ENCODE measurements at places on chromosomes 4 and X. TPM values are rescaled to one million over a fixed set of nuclear protein-coding genes. Genes with fewer than 3 reads are reported as not detected.
A peak's percentile ranks its signal among the peaks of the same experiment; 100 is the strongest.

- peak; percentile 46 for DNase-seq
Observed at GRCh38 chrX:155819966-155820491, 61.1 kb upstream of the VAMP7 start.

GRCh38 chr4:141220271-141220670, 424 bp upstream of the ZNF330 start:
- DNase-seq, result no peak

DNA sequence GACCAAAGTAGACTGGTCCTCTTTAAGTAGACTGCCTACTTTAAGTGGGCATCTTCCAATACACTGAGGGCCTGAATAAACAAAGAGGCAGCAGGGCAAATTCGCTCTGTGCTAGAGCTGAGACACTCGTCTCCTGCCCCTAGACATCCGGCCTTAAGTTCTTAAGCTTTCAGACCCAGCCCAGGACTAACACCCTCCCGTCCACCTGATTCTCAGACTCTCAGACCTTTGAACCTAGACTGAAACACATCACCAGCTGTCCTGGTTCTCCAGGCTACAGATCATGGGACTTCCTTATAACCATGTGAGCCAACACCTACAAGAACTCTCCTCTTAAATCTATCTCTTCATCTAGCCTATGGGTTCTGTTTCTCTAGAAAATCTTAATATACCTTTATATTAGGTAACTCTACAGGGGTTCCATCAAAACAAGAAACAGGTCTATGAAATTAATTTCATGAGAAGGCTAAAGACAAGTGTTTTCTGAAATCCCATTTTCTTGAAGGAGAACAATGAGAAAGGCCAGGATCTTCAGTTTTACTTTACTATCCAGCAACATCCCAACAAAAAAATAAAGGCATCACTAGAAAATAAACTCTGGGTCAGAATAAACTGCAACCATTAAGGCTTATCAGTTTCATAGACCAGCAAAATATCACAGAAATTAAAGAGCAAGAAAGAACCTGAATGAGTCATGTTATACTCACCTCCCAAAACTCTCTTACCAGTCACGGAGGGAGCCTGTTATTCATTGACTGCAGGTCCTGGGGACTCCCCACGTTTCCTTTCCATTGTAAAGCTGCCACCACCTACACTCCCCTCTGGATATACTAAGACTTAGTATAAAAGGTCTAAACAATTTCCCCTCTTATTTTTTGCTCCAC, 14.8 kb downstream of the ADGRA3 start:
- DNase-seq, result no peak

DNA sequence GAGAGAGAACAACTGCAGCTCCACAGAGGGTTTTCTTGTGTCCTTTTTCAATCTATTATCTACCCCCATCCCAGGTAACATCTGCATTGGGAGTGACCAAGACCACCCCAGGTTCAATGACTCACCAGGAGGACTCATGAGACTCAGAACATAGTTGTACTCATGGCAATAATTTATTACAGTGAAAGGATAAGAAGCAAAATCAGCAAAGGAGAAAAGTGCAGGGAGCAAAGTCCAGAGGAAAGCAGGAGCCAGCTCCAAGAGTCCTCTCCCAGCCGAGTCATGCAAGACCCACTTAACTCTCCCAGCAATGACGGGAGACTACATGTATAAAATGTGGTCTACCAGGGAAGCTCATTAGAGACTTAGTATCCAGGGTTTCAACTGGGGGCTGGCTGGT, 129.5 kb upstream of the RBPJ start:
- no peak for DNase-seq

GRCh38 chr4:6268650-6269615, 717 bp upstream of the WFS1 start:
- DNase-seq, result no peak

DNA sequence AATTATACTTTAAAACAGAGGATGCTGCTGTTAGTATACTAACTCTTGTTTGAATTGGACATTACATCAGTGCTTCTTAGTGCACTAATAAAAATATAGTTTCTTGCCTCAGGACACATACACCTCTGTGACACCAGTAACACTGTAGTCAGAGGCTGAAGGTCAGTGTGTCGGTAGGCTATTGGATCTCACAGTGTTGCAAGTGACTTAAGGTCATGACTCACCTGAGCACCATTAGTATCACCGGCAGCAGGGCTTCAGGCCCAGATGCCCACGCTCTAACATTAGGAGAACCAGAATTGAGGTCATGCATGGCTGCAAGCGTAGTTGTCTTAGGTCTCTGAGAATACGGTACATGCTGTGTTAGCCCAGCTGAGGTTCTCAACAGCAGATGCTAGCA, 15.2 kb downstream of the ETDC start:
- no peak for DNase-seq

DNA sequence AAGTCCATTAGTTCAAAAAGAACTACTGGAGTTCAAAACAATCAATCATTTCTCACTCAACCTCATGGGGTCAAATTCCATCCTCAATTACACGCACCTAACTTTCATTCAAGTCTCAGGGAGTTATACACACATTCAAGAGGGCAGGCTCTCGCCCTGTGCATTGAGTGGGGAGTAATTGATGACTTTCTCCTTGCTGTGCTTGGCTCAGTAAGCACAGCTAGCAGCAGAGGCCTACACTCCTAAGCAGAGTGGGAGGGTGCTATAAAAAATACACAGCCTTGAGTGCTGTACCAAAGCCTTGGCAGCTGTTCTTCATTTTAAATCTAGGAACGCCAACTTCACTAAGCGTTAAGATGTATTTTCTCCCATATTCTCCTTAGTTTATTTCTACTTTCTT, 958.3 kb upstream of the ADGRL3 start:
- no peak for DNase-seq

DNA sequence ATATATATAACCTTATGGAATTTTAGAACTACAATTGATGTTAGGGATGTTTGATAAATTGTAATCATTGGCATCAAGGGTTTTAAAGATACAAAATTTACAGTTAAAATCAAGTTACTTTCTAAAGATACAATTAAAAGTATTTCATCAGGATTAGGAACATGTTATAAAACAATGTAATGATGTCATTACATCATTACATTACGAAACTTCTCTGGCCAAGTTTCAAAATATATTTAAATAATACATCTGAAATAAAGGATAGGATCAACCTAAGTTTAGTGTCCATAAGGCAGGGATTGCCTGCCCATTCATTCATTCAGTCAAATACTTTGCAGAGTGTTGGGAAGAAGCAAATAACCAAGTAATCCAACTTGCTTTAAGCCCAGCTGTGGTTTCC, 75.1 kb downstream of the TENM3 start:
- no peak for DNase-seq

GRCh38 chr4:154039435-154040343, 250.8 kb upstream of the SFRP2 start:
- no peak for DNase-seq

GRCh38 chrX:7109049-7109531, 38.4 kb upstream of the STS start:
- DNase-seq, result no peak

DNA sequence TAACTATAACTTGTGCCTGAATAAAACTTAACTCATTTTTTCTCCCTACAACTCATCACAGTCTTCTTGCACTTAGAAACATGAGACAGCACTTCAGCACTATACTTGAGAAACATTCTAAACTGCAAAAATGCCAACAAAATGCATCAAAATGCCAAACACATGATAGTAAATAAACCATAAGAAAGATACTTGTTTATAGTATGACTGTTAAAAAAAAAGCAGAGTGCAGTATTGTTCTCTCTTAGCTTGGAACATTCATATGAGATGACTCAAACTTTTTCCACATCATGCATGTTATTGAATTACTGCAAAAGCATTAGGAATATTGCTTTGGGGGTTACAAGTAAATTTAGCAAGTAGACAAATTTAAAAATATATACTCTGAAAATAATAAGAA, 135.7 kb upstream of the ANXA10 start:
- DNase-seq, result no peak

DNA sequence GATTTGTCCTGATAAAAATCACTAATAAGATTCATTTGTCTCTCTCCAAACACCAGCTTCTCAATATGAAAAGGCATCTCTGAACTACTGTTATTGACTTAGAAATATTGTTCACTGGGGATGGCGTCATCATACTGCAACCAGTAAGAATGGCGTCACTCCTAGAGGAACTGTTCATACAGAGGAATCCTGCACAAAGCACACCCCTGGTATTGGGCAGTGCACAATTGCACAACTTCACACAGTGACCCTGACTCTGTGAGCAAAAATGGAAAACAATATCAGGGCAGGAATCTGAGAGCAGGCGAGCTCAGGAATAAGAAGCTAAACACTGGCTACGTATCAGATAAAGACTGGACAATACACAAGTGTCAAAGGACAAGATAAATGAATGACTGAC, 66.7 kb upstream of the PNPLA4 start:
- DNase-seq, result no peak

- peak; percentile 63 for DNase-seq
Observed at GRCh38 chrX:10620121-10620699, at the start of gene MID1. TSS of gene MID1 (minus strand) at chrX:10620585. CDS start at chrX:10567547, 53,038 bp downstream.

DNA sequence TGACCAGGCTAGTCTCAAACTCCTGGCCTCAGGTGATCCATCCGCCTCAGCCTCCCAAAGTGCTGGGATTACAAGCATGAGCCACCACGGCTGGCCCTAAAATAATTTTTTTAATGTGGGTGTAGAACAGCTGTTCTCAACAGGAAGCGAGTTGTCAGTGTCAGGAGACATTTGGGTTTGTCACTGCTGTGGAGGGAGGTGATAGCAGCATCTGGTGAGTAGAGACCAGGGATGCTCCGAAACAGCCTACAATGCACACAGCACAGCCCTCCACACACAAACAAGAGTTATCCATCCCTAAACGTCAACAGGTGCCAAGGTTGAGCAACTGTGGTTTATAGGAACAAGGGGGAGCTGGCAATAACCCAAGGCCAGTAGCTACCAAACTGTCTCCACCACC, 243.4 kb upstream of the STS start:
- no peak for DNase-seq

DNA sequence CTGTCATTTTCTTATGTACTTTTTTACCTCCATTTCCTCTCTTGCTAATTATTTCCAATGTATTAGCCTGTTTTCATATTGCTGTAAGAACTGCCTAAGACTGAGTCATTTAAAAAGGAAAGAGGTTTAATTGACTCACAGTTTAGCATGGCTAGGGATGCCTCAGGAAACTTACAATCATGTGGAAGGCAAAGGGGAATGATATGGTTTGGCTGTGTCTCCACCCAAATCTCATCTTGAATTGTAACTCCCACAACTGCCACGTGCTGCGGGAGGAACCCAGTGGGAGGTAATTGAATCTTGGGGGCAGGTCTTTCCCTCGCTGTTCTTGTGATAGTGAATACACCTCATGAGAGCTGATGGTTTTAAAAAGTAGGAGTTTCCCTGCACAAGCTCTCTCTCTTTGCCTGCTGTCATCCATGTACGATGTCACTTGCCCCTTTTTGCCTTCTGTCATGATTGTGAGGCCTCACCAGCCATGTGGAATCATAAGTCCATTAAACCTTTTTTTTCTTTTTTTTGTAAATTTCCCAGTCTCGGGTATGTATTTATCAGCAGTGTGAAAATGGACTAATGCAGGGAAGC, 870.0 kb upstream of the INTU start:
- DNase-seq, result no peak

GRCh38 chr4:110483516-110483915, 7.6 kb downstream of the ENPEP start:
- no peak for DNase-seq

DNA sequence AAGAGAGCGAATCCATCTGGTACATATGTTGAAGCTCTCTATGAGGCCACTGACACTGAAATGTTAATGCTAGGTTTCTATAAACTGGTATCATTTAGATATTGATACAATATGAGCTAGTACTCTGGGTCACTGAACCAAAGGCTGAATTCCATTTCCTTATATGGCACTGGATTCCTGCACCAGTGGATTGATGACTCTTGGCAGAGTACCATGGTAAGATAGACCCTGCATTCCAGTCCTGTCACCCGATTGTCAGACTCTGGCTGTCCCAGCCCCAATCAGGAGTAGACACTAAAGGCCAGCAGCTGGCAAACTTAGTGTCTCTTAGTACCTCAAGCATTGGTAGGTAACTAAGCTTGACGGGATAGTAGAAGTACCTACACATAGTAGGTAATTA, 44.0 kb upstream of the EOLA2 start:
- no peak for DNase-seq

GRCh38 chr4:138734746-138735145, 280.8 kb upstream of the NOCT start:
- DNase-seq, result no peak

DNA sequence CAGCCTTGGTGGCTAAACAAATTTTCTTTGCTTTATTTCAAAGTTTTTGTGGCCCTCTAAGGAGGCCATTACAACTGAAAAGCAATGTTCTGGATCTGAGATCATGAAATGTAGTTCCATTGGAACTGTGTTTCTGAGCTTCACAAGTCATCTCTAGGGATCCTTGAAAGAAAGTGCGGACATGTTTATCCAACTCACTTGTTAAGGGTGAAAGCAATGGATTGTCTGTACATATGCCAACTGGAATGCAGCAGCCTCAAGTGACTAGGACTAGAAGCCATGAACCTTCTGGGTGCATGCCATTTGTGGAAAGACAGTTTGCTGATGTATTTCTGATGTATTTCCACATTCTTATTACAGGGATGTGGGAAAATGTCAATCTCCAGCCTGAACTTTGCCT, 36.7 kb upstream of the KLHL13 start:
- DNase-seq, result no peak

- DNase-seq, result no peak
Observed at GRCh38 chr4:109820563-109820962, 5.0 kb downstream of the GAR1 start.

The HMX1 gene
- not detected for total RNA-seq

The TBX22 gene
- not detected for total RNA-seq

The NLGN3 gene
- 0.41 TPM for total RNA-seq

The SORBS2 gene
- 1,282 TPM for total RNA-seq

The DCLK2 gene
- total RNA-seq, result 21.9 TPM

The TMEM131L gene
- total RNA-seq, result 14.9 TPM

The SCML2 gene
- total RNA-seq, result 1.1 TPM
